CD14-positive monocyte (primary cell): ENCODE measurements at places on chromosomes 3 and 15.
A peak's percentile ranks its signal among the peaks of the same experiment; 100 is the strongest.

GRCh38 chr3:126671521-126671920 is 16.6 kb upstream of the TXNRD3 start:
- H3K4me1 ChIP-seq: no peaks in the 10 kb centered on the region
- H3K36me3 ChIP-seq: no peaks in the 10 kb centered on the region
- no peak for DNase-seq
- no peak overlapping the region for H3K4me3 ChIP-seq

- no peak overlapping the region for H3K27ac ChIP-seq
- no peak for DNase-seq
- no peaks in the 10 kb centered on the region for H3K4me1 ChIP-seq
- H3K36me3 ChIP-seq: peaks cover 97% of the 10 kb centered on the region
Measured at GRCh38 chr15:74451861-74452835, 8.8 kb downstream of the UBL7 start.

- DNase-seq: peak; percentile 63
- peaks cover 68% of the 10 kb centered on the region for H3K4me1 ChIP-seq
- no peak overlapping the region for H3K4me3 ChIP-seq
- H3K36me3 ChIP-seq: no peaks in the 10 kb centered on the region
- H3K27me3 ChIP-seq: no peaks in the 10 kb centered on the region
- peak overlapping the region; percentile 77 for H3K27ac ChIP-seq
Measured at GRCh38 chr15:55277116-55277564, 12.5 kb downstream of the RAB27A start.

DNA sequence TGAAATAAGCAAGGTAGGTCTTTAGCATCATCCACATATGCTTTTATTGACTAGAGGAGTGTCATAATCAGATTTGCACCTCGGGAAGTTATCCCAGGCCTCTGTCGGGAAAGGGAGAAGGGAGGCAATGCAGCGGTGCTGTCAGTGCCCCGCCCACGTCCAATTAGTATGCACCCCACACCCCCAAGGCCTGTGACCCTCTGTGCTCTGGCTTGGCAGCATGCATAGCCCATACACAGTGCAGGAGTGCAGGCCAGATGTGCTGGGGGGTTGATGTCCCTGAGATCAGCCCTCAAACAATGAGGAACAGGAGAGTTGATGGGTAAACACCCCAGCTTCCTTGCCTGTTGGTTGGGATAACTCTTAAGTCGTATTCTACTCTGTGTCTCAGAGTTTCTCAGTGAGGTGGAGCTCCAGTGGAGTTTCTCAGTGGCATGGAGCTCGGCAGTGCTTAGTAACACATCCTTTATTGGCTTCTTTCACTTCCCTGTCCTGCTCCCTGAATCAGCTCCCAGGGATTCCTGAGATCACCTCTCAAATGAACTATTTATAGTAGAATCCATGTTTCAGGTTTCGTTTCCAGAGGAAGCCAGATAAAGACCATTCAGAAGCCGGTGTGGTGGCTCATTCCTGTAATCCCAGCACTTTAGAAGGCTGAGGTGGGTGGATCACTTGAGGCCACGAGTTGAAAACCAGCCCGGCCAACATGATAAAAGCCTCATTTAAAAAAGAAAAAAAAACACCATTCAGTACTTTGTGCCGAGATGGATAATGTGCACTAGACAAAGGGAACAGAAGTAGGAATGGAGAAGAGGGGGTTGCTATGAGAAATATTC is 26.7 kb upstream of the NDUFB4 start:
- no peak overlapping the region for H3K4me3 ChIP-seq
- no peaks in the 10 kb centered on the region for H3K36me3 ChIP-seq
- no peak for DNase-seq
- no peaks in the 10 kb centered on the region for H3K4me1 ChIP-seq
- no peaks in the 10 kb centered on the region for H3K27me3 ChIP-seq

DNA sequence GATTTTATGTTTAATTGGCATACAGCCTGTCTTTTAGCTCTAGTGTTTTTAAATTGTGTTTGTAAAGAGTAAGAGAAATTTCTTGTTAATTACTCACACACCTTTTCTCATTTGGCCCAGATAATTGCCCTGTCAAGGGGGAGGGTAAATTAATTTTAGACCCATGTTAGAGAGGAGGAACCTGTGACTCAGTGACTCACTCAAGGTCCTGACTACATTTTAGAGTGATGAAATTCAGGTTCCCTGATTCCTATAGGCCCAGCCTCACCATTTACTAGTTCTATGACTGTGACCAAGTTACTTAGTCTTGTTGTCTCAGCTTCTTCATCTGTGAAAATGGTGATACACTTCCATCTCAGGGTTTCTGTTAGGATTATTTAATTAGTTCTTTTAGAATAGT is 125.2 kb upstream of the DPH6 start:
- no peak overlapping the region for H3K4me3 ChIP-seq
- H3K27ac ChIP-seq: no peak overlapping the region
- DNase-seq: no peak
- no peaks in the 10 kb centered on the region for H3K4me1 ChIP-seq
- H3K36me3 ChIP-seq: no peaks in the 10 kb centered on the region
- H3K27me3 ChIP-seq: no peaks in the 10 kb centered on the region

- no peak overlapping the region for H3K27ac ChIP-seq
- peaks cover 21% of the 10 kb centered on the region for H3K4me1 ChIP-seq
- no peaks in the 10 kb centered on the region for H3K27me3 ChIP-seq
- DNase-seq: no peak
- H3K4me3 ChIP-seq: no peak overlapping the region
- no peaks in the 10 kb centered on the region for H3K36me3 ChIP-seq
Measured at GRCh38 chr3:184741259-184741556, 29.3 kb upstream of the MAGEF1 start.

DNA sequence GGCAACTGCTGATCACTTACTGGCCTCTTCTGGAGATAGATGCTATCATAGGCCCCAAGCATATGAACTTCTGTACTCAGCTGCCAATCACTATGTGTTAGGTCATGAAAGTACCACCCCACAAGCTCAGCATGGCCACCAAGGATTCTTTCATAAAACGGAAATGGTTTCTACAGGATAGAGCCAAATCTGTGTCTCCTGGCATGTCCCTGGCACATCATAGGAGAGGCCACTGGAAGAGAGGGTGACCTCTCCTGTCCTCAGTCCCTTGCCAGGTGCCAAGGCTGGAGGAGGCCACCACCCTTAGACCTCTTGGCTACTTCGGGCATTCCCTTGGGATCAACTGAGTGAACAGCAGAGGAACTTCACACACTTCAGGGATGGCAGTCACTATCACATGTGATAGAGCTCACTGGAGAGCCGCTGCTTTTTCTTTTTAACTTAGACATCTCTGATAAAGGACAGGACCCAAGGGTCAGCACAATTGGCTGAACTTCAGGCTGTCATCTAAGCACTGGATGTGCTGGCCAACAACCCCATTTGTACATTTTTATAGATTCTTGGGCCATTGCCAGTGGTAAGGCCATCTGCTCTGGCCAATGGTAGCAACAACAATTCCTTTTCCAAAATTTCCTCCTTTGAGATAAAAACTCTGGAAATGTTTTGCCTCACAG is 425.2 kb downstream of the SQOR start:
- no peaks in the 10 kb centered on the region for H3K27me3 ChIP-seq
- no peaks in the 10 kb centered on the region for H3K4me1 ChIP-seq
- no peak overlapping the region for H3K27ac ChIP-seq
- H3K36me3 ChIP-seq: no peaks in the 10 kb centered on the region

DNA sequence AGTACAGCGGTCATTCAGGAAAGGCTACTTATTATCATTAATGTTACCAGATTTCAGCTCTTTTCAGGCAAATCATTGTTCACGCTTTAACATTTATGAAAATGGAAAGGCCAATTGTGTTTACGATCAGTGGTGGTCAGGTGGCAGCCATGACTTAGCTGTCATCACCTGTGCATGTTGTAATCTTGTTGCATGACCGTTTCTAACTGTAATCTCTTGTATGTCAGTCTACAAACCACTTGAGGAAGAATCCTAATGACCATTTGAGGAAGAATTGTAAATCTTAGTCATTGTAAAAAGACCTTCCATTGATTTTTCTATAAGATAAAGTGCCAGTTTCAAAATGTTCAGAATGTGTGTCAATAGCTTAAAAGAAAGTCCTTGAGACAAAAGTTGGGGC is 100.4 kb downstream of the SERPINI1 start:
- no peak overlapping the region for H3K4me3 ChIP-seq
- H3K27ac ChIP-seq: no peak overlapping the region
- DNase-seq: no peak
- no peaks in the 10 kb centered on the region for H3K27me3 ChIP-seq

DNA sequence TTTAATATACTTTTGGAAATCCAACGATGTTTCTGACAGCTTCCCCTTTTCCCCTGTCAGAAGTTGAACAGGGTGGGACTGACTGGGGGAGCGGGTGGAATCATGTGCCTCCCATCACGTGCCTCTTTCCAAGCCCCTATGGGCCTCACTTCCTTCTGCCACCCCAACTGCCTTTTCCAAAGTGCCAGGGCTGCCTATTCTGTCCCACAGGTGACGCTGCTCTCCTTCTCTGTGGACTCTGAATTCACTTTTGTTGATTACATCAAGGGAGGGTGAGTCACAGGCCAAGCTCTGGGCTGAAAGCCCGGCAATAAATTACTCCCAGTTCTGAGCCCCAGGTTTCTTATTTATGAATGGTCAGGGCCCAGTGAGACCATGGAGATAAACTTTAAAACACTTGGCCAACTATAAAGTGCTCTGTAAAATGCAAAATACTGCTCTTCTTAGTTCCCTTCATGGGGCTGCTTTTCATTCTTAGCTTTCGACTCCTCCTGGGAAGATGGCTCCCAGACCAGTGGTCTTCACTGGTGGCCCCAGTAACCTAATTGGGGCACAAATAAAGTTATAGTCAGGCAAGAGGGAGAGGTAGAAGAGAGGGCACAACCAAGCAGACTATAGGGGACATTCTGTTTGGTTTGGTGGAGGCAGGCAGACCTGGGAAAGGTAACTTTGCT is 12.3 kb downstream of the CPNE9 start:
- no peaks in the 10 kb centered on the region for H3K27me3 ChIP-seq
- H3K4me3 ChIP-seq: no peak overlapping the region
- peaks cover 29% of the 10 kb centered on the region for H3K4me1 ChIP-seq
- no peaks in the 10 kb centered on the region for H3K36me3 ChIP-seq
- DNase-seq: peak; percentile 92

- DNase-seq: no peak
- no peaks in the 10 kb centered on the region for H3K27me3 ChIP-seq
- no peak overlapping the region for H3K27ac ChIP-seq
- no peaks in the 10 kb centered on the region for H3K4me1 ChIP-seq
- H3K36me3 ChIP-seq: peaks cover 99% of the 10 kb centered on the region
- no peak overlapping the region for H3K4me3 ChIP-seq
Measured at GRCh38 chr15:70055601-70056051, 42.1 kb downstream of the TLE3 start.

GRCh38 chr3:153626158-153626557 is 464.1 kb downstream of the RAP2B start:
- no peak overlapping the region for H3K4me3 ChIP-seq
- no peaks in the 10 kb centered on the region for H3K27me3 ChIP-seq
- DNase-seq: no peak
- H3K4me1 ChIP-seq: peaks cover 27% of the 10 kb centered on the region

- no peaks in the 10 kb centered on the region for H3K4me1 ChIP-seq
- H3K27ac ChIP-seq: no peak overlapping the region
Measured at GRCh38 chr15:100821327-100821726, 58.3 kb upstream of the ALDH1A3 start.

GRCh38 chr3:11826628-11827265 is 19.9 kb downstream of the TAMM41 start:
- no peak for DNase-seq
- H3K4me1 ChIP-seq: no peaks in the 10 kb centered on the region
- no peaks in the 10 kb centered on the region for H3K27me3 ChIP-seq
- H3K4me3 ChIP-seq: no peak overlapping the region

- H3K27me3 ChIP-seq: no peaks in the 10 kb centered on the region
- H3K27ac ChIP-seq: peak overlapping the region; percentile 68
- H3K4me1 ChIP-seq: peaks cover 47% of the 10 kb centered on the region
- no peaks in the 10 kb centered on the region for H3K36me3 ChIP-seq
- peak; percentile 85 for DNase-seq
- H3K4me3 ChIP-seq: no peak overlapping the region
Measured at GRCh38 chr3:194866236-194866635, 180.6 kb downstream of the FAM43A start.

GRCh38 chr3:171348121-171348520 is 112.1 kb downstream of the TNIK start:
- no peaks in the 10 kb centered on the region for H3K36me3 ChIP-seq
- H3K4me3 ChIP-seq: peak overlapping the region; percentile 57
- H3K27me3 ChIP-seq: no peaks in the 10 kb centered on the region
- no peak for DNase-seq
- H3K4me1 ChIP-seq: peaks cover 35% of the 10 kb centered on the region
- H3K27ac ChIP-seq: peak overlapping the region; percentile 2

DNA sequence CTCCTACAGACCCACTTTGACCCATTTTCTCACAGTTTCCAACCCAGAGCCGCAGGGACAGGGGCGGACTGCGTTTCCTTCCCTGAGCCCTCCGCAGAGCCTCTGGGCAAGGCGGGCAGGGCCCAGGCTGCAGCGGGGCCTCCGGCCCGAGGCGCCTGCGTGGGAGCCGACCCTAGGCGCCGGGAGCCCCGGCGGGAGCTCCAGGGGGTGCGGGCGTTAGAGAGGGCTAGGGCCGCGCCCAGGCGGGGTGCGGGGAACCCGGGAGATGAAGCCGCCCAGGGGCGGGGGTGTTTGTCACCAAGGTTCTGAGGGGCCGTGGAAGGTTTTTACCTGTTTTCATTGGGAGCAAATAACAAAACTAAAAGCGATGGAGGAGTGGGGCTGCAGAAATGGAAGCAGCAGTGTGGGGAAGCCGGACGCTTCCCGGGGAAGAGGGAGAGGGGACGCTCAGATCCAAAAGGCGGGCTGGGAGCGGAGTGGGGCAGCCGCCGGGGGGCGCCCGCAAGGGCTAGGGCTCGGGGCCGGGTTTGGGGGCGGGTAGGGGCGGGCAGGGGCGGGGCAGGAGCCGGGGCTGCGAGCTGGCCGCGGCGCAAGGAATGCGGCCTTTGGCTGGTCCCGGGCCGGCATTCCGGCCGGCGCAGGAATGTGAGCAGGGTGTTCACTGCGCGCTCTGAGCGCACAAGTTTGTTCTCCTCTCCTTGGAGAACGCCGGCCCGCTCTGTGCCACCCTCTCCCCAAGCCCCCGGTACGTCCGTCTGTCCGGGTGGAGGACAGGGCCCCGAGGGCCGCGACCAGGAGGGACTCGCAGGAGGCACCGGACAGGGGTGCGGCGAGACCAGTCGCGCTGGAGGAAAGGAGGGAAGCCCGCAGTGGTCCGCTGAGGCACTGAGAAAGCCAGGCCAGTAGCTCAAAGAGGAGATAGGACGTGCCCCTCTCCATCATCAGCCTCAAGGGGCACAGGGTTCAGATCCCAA is 61.1 kb downstream of the AMOTL2 start:
- H3K27ac ChIP-seq: no peak overlapping the region
- H3K27me3 ChIP-seq: peaks cover 15% of the 10 kb centered on the region
- peaks cover 15% of the 10 kb centered on the region for H3K4me1 ChIP-seq
- H3K36me3 ChIP-seq: no peaks in the 10 kb centered on the region
